ENCODE measurements at places on chromosomes 1 and 21.

DNA sequence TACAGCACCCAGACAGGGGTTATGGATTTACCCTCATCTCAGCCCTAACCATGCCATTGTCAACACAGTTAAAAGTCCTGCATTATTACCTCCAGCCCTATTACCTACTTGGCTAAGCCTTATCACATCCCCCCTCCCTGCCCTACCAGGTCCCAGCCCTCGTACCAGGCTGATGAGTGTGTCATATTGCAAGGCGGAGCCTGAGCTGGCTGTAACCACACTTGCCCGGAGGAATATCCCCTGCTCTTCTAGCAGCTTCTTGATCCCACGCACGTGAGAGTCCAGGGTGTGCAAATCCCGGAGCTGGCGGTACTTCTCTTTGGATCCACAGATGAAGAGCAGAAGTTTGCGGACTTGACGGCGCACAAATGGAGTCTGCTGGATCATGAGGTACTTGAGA is 87.4 kb downstream of the UBR4 start:
- no peak for DNase-seq

DNA sequence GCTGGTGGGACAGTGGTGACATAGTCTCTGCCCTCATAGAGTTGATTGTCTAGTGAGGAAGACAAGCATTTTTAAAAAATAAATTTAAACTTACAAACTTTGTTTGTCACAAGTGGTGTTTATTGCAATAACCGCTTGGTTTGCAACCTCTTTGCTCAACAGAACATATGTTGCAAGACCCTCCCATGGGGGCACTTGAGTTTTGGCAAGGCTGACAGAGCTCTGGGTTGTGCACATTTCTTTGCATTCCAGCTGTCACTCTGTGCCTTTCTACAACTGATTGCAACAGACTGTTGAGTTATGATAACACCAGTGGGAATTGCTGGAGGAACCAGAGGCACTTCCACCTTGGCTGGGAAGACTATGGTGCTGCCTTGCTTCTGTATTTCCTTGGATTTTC is 58.4 kb downstream of the LAMC2 start:
- no peak for DNase-seq

GRCh38 chr1:232951180-232951579 is 769 bp downstream of the NTPCR start:
- no peak for DNase-seq

- peak; percentile 65 for DNase-seq
Measured at GRCh38 chr1:1000357-1001056, 610 bp upstream of the HES4 start.

- no peak for DNase-seq
Measured at GRCh38 chr1:116521186-116521585, 49.6 kb downstream of the CD58 start.

All from activated naive CD4-positive, alpha-beta T cell treated with anti-CD3 and anti-CD28 coated beads, Interleukin-2, amount 50 U/mL, for 72 hours (primary cell).